ENCODE measurements at places on chromosomes 11 and 22. TPM values are rescaled to one million over a fixed set of nuclear protein-coding genes. Genes with fewer than 3 reads are reported as not detected.

Gene ZNRF3
- total RNA-seq, result 6.3 TPM

Gene TMEM25
- total RNA-seq, result 16.1 TPM

Gene KCNJ1
- total RNA-seq, result not detected

Gene MAJIN
- total RNA-seq, result not detected

Gene SERPING1
- 11.6 TPM for total RNA-seq

Gene TP53AIP1
- total RNA-seq, result not detected

Gene ZNF214
- 2.7 TPM for total RNA-seq

Gene PLAAT4
- total RNA-seq, result 9.1 TPM

Gene SCN4B
- total RNA-seq, result 0.07 TPM

Gene ANKK1
- total RNA-seq, result not detected

Gene ANGPTL5
- total RNA-seq, result not detected

Gene C22orf23
- total RNA-seq, result 0.26 TPM

Gene SCGB1C1
- total RNA-seq, result not detected

Gene OR51E2
- not detected for total RNA-seq

Gene MMP8
- 0.07 TPM for total RNA-seq

Gene CD248
- total RNA-seq, result 51.9 TPM

Measured in smooth muscle cell of the pulmonary artery (primary cell).